Activated CD8-positive, alpha-beta memory T cell treated with anti-CD3 and anti-CD28 coated beads, Interleukin-2, amount 10 ng/mL, durations not matched to agents 7 days and 5 days (primary cell): ENCODE measurements at places on chromosomes 11 and 22. TPM values are rescaled to one million over a fixed set of nuclear protein-coding genes. Genes with fewer than 3 reads are reported as not detected.

The EIF4G2 gene
- 898 TPM for total RNA-seq

The FXYD6 gene
- total RNA-seq, result 0.20 TPM

The SMC1B gene
- total RNA-seq, result 0.68 TPM

The FZD4 gene
- 0.44 TPM for total RNA-seq

The TMEM151A gene
- total RNA-seq, result not detected

The APOL5 gene
- not detected for total RNA-seq

DNA sequence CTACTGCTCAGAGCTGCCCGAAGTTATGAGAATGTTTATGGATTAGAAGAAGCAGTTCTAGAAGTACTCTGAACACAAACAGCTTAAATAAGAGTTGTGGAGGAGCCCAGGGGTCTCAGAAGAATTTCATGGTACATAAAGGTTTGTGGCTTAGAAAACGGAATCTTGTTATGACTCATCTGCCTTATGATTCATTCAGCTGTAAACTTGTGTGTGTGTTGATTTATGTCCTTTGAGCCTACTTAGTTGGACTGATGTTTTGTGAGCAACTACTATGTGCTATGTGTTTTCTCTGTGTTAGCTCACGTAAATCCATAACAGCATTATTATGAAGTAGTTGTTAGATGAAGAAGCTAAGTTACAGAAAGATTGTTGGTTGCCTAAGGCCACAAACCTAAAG, 203.7 kb downstream of the PGR start:
- H3K4me3 ChIP-seq, result no peak overlapping the region
- H3K36me3 ChIP-seq, result no peaks in the 10 kb centered on the region
- DNase-seq, result no peak
- peaks cover 2% of the 10 kb centered on the region for H3K27me3 ChIP-seq
- H3K27ac ChIP-seq, result no peak overlapping the region

DNA sequence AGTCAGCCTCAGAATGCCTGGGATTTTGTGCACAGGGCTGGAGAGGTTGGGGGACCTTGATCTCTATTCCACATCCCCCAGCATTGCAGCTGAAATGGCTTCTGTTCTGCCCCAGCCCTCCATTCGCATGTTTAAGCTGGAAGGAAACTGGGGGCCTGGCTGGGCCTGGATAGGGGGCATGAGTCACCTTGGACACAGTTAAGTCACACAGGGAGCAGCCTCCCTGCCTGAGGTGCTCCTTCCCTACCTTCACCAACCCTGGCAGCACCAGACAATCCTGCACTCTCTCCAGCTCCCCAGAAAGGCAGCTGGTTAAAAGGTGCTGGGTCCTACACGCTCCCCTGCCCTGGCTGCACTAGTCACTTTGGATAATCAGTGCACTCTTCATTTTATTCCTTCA, 763 bp downstream of the SMIM45 start:
- peaks cover 15% of the 10 kb centered on the region for H3K4me1 ChIP-seq
- no peak overlapping the region for H3K27ac ChIP-seq
- no peak for DNase-seq
- no peaks in the 10 kb centered on the region for H3K27me3 ChIP-seq
- H3K36me3 ChIP-seq, result no peaks in the 10 kb centered on the region

DNA sequence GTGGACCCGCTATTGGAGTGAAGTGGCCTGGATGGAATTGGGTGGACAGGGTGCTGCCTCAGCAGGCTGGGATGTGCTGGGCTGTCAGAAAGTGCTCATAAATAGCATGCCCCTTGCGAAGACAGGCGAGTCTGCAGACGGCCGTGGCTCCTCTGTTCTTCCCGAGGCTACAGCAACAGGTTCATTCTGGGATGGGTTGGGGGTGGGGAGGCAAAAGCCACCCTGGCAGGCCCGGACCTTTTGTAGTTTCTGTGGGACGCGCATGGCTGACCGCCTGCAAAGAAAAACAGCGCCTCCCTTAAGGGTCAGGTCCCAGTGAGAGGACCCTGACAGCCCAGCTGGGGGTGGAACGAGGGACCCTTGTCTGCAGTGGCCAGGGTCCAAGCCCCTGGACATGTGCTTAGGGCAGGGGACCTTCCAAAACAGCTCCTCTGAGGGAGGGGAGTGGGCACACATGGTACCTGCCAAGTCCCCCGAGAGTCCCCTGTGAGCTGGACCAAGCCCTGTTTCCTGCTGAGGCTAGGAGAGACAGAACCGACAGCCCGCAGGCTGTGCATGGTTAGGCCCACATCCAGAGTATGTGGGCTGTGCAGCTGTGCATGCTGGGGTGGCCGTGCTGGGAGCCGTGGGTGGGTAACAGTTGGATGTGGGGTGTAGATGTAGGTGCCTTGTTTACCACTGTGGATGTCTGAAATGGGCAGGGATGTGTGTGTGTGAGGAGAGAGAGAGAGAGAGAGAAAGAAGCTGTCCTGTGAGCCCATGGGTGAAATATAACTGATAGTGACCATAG, at the start of gene CRYBB3:
TSS of gene CRYBB3 (plus strand) at position 128 of the 790 bp plus-strand sequence. CDS start 1,539 bp downstream, outside the sequence.
- H3K27ac ChIP-seq, result no peak within 1 kb of the TSS
- peaks cover 16% of the 10 kb centered on the region for H3K4me1 ChIP-seq
- H3K27me3 ChIP-seq, result no peaks in the 10 kb centered on the region

GRCh38 chr11:47908198-47908597, 60.0 kb upstream of the NUP160 start:
- H3K4me1 ChIP-seq, result peaks cover 8% of the 10 kb centered on the region
- H3K27ac ChIP-seq, result no peak overlapping the region
- no peak overlapping the region for H3K4me3 ChIP-seq
- H3K36me3 ChIP-seq, result no peaks in the 10 kb centered on the region

GRCh38 chr11:127939000-127939399, 648.4 kb downstream of the ETS1 start:
- peaks cover 10% of the 10 kb centered on the region for H3K27me3 ChIP-seq
- DNase-seq, result no peak
- H3K36me3 ChIP-seq, result no peaks in the 10 kb centered on the region
- no peak overlapping the region for H3K27ac ChIP-seq
- H3K4me3 ChIP-seq, result no peak overlapping the region
- H3K4me1 ChIP-seq, result peaks cover 10% of the 10 kb centered on the region

DNA sequence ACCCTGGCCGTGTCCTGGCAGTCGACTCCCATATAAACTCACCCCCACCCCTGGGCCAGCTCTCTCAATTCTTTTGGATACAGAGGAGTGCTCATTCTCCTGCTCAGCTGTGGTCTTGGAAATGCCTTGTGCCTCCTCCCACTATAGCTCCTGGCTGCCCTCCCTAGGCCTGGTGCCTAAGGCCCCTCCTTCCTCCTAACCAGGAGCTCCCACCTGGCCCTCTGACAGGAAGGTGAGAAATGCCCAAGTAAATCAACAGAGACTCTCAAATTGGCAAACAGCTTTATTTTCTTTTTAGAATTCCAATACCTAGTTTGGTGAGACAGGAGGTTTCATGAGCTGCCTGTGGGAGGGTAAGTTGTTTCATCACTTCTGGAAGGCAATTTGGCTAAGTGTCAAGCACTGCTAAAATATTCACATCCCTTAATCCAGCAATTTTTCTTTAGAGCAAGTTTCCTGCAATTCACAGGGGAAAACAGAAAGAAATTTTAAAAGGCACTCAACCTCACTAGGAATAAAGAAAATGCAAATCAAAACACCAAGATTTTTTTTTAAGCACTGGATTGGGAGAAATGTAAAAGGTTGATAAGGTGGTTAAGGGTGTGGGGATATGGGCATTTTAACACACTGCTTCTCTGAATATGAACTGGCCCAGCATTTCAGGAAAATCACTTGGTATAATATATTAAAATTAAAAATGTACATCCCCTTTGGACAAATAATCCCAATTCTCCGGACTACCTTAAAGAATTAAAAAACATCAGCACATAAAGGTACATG, 209.7 kb upstream of the ARHGAP20 start:
- no peaks in the 10 kb centered on the region for H3K36me3 ChIP-seq
- H3K4me3 ChIP-seq, result no peak overlapping the region
- no peak overlapping the region for H3K27ac ChIP-seq
- H3K27me3 ChIP-seq, result peaks cover 6% of the 10 kb centered on the region

DNA sequence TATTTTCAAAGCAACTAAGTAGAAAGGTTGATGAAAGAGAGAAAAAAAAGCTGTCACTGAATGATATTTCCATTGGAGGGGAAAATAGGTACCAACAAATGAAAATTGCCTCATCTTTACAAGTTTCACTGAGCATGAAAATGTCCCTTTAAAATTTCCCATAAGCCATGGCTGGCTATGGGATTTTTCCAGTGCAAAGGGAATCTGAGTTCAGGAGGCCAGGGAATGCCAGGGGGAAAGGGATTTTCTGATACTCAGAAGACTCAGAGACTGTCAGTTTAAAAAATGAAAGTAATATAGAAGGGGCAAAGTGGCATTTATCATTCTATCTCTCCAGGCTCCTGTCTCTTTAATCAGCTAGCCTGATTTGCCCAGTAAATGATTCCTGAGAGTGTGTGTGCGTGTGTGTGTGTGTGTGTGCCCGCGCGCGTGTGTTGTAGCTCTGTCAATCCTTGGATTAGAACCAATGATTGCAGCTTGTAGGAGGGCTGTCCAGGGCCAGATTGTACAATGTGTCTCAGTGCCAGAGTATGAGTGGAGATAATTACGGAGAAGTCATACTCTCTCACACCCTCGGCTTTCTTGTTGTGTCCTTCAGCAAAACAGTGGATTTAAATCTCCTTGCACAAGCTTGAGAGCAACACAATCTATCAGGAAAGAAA, at the start of gene NTM:
TSS of gene NTM (plus strand) at position 526 of the 662 bp plus-strand sequence.
- no peaks in the 10 kb centered on the region for H3K4me1 ChIP-seq
- H3K36me3 ChIP-seq, result no peaks in the 10 kb centered on the region
- H3K27ac ChIP-seq, result no peak within 1 kb of the TSS
- no peak within 1 kb of the TSS for H3K4me3 ChIP-seq
- peaks cover 2% of the 10 kb centered on the region for H3K27me3 ChIP-seq
- no peak for DNase-seq

GRCh38 chr11:113647856-113648255, 58.3 kb downstream of the TMPRSS5 start:
- H3K27ac ChIP-seq, result no peak overlapping the region
- no peaks in the 10 kb centered on the region for H3K36me3 ChIP-seq
- peaks cover 4% of the 10 kb centered on the region for H3K4me1 ChIP-seq
- H3K4me3 ChIP-seq, result no peak overlapping the region
- no peak for DNase-seq

GRCh38 chr22:25728071-25728470, 13.9 kb upstream of the MYO18B start:
- peaks cover 21% of the 10 kb centered on the region for H3K4me1 ChIP-seq
- H3K27me3 ChIP-seq, result no peaks in the 10 kb centered on the region
- DNase-seq, result no peak
- H3K36me3 ChIP-seq, result peaks cover 35% of the 10 kb centered on the region

DNA sequence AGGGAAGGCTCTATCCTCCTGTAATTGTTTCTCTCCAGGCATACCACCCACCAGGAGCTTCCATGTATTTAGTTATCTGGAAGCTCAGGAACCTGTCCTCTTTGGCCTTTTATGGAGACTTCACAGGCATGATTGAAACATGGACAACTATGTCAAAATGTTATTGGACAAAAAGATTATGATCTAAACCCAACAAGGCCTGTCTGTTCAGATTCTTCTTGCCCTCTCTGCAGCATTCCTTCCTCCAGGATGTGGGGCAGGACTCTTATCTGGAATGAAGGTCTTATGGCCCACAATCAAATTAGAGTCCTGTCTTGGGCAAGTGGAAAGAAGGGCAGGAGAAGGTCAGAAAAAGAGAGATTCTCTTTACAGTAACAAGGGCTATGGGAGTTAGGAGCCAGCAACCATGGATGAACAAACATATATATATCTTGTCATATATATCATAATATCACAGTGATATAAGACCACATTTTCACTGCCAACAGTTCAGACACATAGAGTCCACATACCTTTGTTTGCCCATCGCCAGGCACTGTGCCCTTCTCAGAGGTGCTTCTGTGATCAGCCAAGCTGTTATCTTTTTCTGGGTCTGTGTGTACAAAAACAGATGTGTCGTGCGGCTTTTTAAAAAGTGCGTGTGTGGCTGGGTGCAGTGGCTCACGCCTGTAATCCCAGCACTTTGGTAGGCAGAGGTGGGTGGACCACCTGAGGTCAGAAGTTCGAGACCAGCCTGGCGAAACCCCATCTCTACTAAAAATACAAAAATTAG, 42.5 kb upstream of the SUSD2 start:
- no peak overlapping the region for H3K27ac ChIP-seq
- DNase-seq, result no peak
- peaks cover 23% of the 10 kb centered on the region for H3K4me1 ChIP-seq
- peaks cover 25% of the 10 kb centered on the region for H3K36me3 ChIP-seq
- H3K27me3 ChIP-seq, result no peaks in the 10 kb centered on the region

GRCh38 chr11:2574553-2575535, 125.0 kb downstream of the KCNQ1OT1 start:
- DNase-seq, result no peak
- no peak overlapping the region for H3K4me3 ChIP-seq
- no peaks in the 10 kb centered on the region for H3K27me3 ChIP-seq
- H3K4me1 ChIP-seq, result no peaks in the 10 kb centered on the region
- no peak overlapping the region for H3K27ac ChIP-seq
- H3K36me3 ChIP-seq, result no peaks in the 10 kb centered on the region

- no peak for DNase-seq
- peak overlapping the region; percentile 58 for H3K27ac ChIP-seq
- no peaks in the 10 kb centered on the region for H3K27me3 ChIP-seq
- H3K36me3 ChIP-seq, result peaks cover 45% of the 10 kb centered on the region
- H3K4me3 ChIP-seq, result no peak overlapping the region
Observed at GRCh38 chr11:110339456-110340250, 43.2 kb upstream of the RDX start.

DNA sequence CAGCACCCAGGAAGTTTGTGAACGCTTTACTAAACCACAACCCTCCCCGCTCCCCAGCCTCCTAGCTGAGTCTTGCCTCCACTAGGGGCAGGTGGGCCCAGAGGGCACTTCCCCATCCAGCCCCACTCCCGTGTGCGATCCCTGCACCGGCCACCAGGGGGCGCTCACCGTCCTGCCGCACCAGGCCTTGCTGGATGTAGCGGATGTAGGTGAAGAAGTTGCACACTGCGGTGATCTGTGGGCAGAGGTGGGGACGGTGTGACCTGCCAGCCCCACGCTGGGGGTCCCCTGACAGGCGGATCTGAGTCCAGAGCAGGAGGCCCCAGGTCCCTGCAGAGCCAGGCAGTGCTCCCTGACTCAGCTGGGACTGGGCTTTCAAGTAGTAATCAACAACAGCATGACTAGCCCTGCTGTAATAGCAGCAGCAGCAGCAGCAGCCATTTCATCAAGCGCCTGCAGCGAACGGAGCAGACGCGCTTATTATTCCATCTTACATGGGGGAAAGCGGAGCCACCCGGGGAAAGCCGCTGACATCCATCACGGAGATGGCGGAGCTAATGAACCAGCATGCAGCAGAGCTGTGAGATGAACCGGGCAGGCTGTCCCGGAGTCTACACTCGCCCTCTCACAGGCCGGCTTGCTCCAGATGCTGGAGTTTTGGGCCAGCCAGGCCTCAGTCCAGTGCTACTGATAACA, 7.9 kb upstream of the FADS3 start:
- peak; percentile 92 for DNase-seq
- H3K27ac ChIP-seq, result peak overlapping the region; percentile 55
- H3K4me1 ChIP-seq, result peaks cover 6% of the 10 kb centered on the region
- no peaks in the 10 kb centered on the region for H3K36me3 ChIP-seq
- H3K27me3 ChIP-seq, result peaks cover 3% of the 10 kb centered on the region
